ENCODE measurements at places on chromosomes 16 and 17. TPM values are rescaled to one million over a fixed set of nuclear protein-coding genes. Genes with fewer than 3 reads are reported as not detected.

Gene DCTN5
- 34.2 TPM for total RNA-seq

Gene TEX19
- total RNA-seq, result not detected

Gene GCGR
- total RNA-seq, result 14.0 TPM

Gene LRRC37A3
- total RNA-seq, result 16.8 TPM

Gene CDH1
- total RNA-seq, result 88.2 TPM

Gene CXCL16
- total RNA-seq, result 14.1 TPM

Gene C16orf86
- 3.9 TPM for total RNA-seq

Gene KRT14
- 0.29 TPM for total RNA-seq

Gene ERCC4
- total RNA-seq, result 10.3 TPM

Gene MT4
- total RNA-seq, result not detected

Gene ZP2
- not detected for total RNA-seq

Gene NPIPA2
- not detected for total RNA-seq

Gene OTOP3
- total RNA-seq, result not detected

Gene KRT28
- not detected for total RNA-seq

Gene CLDN7
- 65.5 TPM for total RNA-seq

Gene PDILT
- total RNA-seq, result not detected

Gene TEKT1
- total RNA-seq, result 0.70 TPM

Gene KCNG4
- not detected for total RNA-seq

Measured in metanephros (tissue), 2 donors.